ENCODE measurements at places on chromosomes 2 and 18.
A peak's percentile ranks its signal among the peaks of the same experiment; 100 is the strongest.

- no peak for DNase-seq
Observed at GRCh38 chr18:70279470-70279869, 9.4 kb upstream of the SOCS6 start.

DNA sequence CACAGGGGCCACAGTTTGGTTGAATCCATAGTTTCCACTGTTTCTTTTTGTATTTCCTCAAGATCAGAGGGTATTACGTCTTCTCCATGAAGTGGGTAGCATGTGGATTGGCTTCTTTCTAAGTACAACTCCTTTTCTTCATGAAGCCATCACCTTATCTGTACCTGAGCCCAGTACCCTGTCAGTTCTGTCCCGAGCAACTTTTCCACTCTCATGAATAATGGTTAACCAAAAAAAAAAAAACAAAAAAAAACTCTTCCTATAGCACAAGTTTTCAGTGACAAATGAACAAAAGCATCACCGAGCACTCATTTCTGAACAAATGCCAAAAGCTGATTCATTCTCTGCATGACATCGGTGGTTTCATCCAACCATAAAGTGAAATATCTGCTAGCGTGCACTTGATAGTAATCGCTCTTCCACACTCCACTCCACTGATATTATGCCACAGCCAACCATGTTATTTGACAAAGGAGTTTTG lies 53.0 kb upstream of the CCDC150 start:
- DNase-seq, result peak; percentile 88

GRCh38 chr2:107419191-107419590 lies 407.5 kb upstream of the RGPD4 start:
- DNase-seq, result no peak

DNA sequence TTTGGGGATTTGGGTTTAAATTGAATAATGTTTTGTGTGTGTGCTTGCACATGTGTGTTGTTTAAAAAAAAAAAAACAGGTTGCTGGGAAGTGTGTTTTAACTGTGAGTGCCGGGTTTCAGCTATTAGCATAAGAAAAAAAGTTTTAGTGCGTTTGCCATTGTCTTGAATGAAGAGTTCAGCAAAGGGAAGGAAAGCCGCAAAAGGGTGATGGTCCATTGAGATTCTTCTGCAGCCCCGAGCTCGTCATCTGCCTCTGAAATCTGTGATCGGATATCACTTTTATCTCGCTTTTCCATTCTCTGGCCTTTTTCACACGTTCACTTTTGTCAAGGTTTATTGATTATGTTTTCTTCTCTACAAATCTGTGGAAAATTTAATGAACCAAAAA lies 4.7 kb downstream of the GLI2 start:
- DNase-seq, result no peak

GRCh38 chr2:197312186-197312585 lies 1.6 kb upstream of the ANKRD44 start:
- DNase-seq, result no peak

DNA sequence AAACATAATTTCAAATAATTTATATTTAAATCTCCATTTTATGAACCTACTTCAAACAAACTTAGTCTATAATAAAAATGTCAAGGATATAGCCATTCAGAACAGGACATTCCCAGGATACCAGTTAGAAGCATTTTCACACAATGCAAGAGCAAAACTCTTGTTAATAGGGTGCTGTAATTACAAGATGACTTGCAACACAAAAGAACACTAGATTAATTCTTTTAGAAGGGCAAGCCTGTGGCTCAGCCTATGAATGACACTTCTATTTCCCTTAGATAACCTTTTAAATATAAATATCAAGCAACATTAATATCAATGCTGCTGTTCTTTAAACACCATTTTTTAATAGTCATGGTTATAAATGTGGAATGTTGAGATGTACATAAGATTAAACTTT lies 157.9 kb upstream of the SCN7A start:
- no peak for DNase-seq

GRCh38 chr2:37820471-37820986 lies 104.6 kb upstream of the RMDN2 start:
- no peak for DNase-seq

DNA sequence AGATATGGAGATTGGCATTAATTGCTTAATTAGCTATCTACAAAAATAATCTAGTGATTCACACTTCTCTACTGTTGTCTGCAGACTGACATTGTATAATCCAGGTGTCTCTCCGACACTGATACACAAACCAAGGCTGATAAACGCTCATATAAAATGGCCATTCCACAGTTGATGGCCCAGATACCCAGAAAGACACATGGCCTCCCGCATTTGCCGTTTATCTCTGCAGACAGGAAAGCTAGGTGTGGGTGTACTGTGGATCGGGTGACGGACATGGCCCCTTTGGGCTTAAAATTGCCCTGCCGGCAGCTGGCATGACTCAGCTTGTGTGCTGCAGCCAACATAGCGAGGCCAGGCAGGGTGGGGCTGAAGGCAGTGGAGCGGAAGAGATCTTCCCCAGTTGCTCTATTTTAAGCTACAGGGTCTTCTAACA lies 18.5 kb downstream of the PMAIP1 start:
- peak; percentile 55 for DNase-seq

GRCh38 chr2:20507711-20508110 lies 60.8 kb downstream of the RHOB start:
- DNase-seq, result no peak

DNA sequence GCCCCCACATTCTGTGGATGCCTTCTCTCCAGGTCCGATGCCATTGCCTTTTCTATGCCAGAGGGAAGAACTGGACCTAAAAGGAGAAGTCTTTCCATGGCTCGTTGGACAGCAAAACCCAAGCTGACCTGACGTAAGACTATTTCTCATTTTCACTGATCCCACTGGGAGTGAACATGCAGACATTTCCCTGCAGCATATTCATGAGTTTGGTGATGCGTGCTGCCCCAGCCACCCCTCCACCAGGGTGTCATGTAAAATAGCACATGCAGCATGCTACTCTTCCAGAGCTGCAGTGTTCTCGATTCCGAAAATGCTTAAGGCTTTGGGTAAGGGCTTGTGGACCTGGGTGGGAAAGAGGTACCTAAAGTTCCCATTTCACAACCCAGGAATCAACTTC lies 221.2 kb downstream of the UXS1 start:
- no peak for DNase-seq

DNA sequence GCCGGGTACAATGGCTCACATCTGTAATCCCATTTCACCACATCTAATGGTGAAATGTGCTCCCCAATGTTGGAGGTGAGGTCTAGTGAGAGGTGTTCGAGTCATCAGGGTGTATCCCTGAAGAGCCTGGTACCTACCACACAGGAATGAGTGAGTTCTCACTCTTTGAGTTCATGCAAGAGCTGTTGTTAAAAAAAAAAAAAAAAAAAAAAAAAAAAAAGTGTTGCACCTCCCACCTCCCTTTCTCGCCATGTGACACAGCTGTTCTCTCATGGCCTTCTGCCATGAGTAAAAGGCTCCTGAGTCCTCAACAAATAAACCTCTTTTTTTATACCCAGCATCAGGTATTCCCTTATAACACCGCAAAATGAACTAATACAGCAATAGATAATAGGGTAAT lies 106.3 kb downstream of the C2orf74 start:
- DNase-seq, result no peak

DNA sequence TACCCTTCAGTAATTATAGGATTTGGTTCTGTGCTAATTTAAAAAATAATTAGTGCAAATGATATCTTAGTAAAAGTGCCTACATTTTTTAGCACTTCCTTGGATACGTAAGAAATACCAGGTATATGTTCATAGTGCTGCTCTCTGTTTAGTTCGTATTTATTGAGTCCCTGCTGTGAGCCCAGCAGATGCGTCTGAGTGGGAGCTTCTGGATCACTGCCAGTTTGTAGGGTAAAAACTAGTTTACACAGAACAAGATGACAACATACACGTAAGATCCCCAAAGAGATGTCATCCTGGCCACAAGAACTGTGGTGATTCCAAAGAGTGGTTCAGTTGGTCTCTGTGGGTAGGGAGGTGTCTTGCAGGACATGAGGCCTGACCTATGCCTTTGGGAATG lies 103.2 kb downstream of the CTIF start:
- DNase-seq, result no peak

DNA sequence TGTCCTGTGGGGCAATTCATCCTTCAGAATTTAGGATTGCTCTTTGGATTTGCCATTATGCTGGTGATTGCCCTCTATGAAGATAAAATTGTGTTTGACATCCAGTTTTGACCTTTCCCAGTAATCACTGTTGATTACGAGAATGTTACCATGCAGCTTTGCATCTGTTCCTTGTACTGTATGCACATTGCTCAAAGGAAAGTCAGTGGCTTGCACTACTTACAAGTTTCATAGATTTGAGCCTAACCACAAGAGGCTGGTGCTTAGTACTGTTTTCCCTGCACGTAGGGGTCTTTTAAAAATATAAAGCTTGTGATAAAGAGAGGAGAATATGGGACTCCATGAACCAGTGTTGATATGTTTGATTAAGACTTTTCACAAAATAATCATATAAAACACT lies 77.9 kb downstream of the SLC39A10 start:
- DNase-seq, result no peak

GRCh38 chr2:176162911-176163671 lies 6.0 kb downstream of the HOXD3 start:
- DNase-seq, result no peak

DNA sequence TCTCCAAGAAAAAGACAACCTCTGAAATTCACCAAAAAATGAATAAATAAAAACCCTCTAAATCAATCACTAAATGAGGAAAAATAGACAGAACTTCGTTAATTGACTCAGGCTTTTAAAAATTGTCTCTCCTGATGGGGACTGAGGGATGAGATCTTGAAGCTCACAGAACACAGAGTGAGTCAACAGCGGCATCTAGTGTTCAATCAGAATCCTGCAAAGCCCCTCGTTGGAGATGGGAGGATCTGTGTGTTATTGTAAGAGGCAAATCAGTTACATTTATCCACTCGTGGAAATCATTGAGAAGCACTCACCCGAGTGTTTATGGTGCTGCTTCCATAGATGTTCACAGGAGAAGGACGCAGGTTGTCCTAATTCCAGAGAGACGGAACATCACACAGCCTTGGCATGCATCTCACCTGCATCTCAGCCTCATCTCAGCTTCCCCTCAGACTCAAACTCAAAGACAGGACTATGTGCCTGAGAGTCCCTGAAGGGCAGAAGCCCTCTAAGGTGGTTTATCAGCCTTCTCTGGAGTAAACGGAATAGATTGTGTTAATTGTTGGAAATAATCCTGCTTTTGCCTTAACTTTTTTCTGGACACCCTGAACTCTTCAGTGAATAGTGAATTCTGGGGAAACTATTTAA lies 82.0 kb downstream of the MREG start:
- DNase-seq, result peak; percentile 77

- peak; percentile 100 for DNase-seq
Observed at GRCh38 chr2:172253190-172254052, 150.7 kb upstream of the DLX2 start.

DNA sequence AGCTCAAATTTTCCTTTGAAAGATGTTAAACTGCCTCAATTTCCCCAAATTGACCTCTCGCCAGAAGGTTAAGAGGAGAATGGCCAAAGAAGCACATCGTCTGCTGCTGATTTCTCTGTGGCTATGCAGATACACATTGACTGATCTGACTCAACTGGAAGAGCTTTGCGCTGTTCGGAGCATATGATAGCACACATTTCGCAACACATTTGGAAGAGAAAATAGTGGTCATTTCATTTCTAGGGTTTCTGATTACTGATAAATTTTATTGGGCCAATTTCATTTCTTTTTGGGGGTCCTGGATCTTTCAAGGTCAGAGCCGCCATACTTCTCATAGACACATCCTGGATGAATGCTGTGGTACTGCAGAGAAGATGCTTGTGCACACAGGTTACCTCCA lies 138.5 kb downstream of the TMEM200C start:
- DNase-seq, result no peak

DNA sequence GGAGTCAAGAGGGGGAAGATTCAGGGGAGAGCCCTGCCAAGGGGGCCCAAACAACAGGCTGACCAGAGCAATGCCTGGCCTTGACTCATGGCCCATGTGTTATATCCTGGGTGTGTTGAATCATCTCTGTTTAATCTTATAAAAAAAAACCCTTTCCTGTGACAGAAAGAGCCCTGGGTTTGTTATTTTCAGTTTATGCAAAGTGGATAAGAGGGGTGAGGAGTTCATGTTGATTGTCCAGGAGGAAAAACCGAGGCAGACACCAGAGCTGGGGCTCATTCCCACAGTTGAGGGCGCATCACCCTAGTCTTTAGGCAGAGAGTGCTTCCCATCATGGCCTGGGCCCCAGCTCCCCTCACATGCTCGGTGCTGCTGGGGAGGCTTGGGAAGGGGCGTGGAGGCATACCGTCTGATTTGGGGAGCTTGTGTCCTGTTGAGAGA lies 30.9 kb upstream of the IL37 start:
- DNase-seq, result peak; percentile 24

DNA sequence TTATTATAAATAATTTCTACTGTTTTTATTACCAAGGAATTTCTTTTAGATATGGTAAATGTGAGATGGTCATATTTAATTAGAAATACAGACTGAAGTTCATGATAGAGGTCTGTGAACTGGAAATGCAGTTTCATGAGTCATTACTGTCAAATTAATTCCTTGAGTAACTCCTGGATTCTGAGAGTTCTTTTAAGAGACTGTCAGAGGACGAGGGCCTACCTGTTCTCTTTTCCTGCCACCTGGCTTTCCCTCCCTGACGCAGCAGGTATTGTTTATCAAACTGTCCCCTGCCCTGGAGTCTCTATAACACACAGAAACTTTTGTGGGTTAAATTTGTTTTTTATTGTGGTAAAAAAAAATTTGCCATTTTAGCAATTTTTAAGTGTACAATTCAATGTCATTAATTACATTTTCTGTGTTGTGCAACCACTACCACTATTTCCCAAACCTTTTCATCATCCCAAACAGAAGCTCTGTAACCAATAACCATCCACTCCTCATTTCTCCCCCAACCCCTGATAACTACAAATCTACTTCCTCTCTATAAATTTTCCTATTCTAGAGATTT lies 142.6 kb downstream of the DIS3L2 start:
- no peak for DNase-seq

DNA sequence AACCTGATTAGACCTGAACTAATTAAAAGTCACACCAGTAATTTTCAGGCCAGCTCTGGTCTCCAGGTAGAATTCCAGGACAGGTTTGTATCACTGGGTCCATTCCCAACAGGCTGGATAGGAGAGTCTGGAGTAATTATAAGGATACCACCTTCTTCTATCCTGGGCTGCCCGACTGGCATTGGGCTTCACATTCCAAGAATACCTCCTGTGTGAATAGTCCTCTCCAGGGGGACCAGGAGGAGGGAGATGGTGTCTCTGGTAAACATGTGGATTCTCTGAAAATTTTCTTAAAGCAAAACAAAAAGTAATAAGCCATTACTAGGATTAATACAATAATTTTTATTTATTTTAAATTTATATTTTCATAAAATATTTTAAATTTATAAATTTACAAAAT lies 17.3 kb downstream of the DUSP11 start:
- no peak for DNase-seq

Measured in fibroblast of skin of right quadriceps (primary cell).